ENCODE measurements at places on chromosomes 4 and X.

DNA sequence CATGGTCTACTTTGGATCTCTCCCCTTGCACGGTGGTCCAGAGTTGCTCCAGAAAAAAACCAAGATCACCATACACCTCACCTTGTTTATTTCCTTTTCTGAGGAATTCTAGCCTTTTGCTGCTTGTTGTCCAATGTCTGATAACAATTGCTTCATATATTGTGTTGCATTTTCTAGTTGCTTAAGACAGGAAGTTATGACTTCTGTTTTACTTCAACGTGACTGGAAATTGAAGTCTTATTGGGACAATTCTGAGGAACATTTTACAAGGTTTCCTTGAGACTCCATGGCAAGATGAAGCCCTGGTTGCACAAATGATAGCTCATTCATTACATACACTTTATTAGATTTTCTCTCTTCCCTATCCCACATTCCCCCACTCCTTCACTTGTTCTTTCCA lies 5.2 kb downstream of the CXCL1 start:
- no peak for DNase-seq

GRCh38 chrX:51641421-51642021 lies 22.8 kb upstream of the CENPVL3 start:
- DNase-seq: no peak

GRCh38 chr4:121266982-121267381 lies 102.9 kb upstream of the TNIP3 start:
- no peak for DNase-seq

- DNase-seq: no peak
Observed at GRCh38 chr4:116389139-116389538, 696.2 kb downstream of the TRAM1L1 start.

GRCh38 chr4:21819086-21819485 lies 129.5 kb downstream of the KCNIP4 start:
- no peak for DNase-seq

- no peak for DNase-seq
Observed at GRCh38 chr4:119643306-119644042, 14.9 kb upstream of the PDE5A start.

- no peak for DNase-seq
Observed at GRCh38 chr4:20462426-20463175, 210.9 kb downstream of the SLIT2 start.

GRCh38 chrX:150690126-150690525 lies 3.1 kb upstream of the MTMR1 start:
- no peak for DNase-seq

GRCh38 chr4:69994782-69995181 lies 984 bp upstream of the STATH start:
- DNase-seq: no peak

DNA sequence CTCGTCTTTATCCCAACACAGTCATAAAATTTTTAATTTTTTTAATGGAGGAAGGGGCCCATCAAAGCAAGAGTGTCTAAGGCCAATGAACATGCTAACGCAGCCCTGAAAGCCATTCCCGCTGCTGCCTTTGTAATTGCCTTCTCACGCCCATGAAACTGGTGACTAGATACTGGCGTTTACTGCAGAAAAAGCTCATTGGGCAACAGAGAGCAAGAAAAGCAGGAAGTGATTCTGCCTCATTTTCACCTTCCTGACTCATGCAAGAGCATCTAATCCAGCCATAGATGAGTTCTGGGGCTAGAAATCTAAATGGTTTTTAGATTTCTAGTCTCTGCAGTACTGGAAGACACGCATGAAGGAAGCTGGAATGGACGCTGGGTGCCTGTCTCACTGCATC lies 72.5 kb downstream of the ANXA3 start:
- no peak for DNase-seq

GRCh38 chr4:137193564-137193963 lies 338.7 kb downstream of the PCDH18 start:
- no peak for DNase-seq

DNA sequence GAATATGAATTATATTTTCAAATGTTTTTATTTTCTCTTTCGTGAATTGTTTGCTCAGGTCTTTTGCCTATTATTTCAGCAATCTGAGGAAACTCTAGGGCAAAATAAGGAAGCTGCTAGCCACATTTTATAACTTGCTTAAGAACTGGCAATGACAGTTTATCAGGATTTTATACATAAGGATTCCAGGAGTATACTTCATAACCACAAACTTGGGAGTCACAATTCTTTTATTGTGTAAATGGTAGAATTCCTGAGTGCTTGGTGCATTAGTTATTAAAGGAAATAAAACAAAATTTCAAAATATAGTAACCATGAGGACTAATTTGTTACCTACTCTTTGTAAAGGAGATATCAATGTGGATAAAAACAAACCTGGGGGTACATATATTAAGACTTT lies 54.4 kb downstream of the PALLD start:
- DNase-seq: no peak

- DNase-seq: peak; percentile 66
Observed at GRCh38 chr4:165873298-165874071, 448 bp downstream of the TLL1 start.

GRCh38 chr4:108426493-108426892 lies 193.9 kb upstream of the RPL34 start:
- no peak for DNase-seq

DNA sequence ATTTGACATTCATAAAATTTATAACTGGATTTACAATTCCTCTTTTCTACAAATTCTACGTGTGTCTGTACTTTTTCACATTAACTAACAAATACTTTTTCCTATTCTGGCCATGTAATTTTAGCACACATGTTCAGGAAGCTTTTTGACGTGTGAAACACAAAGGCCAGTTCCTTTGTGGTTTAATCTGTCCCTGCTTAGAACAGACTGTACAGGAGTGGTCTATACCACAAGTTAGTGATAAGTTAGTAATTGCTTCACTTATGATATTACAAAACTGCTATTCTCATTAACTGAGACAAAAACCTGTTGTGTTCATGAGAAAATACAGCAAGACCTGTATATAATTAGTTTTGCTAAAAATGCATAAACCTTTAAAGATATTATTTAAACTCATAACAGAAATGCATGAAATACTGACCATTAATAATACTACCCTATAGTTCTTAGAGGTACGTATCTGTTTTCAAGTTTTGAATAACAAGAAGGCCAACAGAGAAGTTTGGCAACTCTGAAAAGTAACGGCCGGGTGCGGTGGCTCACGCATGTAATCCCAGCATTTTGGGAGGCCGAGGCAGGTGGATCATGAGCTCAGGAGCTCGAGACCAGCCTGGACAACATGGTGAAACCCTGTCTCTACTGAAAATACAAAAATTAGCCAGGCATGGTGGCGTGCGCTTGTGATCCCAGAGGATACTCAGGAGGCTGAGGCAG lies 13.7 kb upstream of the AREG start:
- no peak for DNase-seq

DNA sequence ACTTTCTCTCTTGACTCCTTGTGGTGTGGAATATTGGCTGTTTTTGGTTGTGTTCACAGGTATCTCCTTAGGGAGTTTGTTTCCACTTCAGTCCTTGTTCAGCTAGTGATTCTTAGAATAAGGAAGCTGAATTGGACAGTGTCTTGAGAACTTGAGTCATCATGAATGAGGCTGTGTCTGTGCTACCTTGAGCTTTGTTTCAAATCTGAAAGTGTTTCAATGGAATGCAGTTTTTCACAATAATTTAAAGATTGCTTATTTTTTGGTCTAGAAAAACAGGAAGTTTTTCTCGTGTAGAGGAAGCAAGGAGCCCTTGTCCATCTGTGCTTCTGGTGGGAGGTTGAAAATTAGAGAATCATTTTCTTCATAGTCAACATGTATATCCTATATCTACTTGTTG lies 76.5 kb downstream of the ZNF518B start:
- no peak for DNase-seq

- DNase-seq: no peak
Observed at GRCh38 chr4:7357323-7357722, 77.4 kb downstream of the PSAPL1 start.

- DNase-seq: no peak
Observed at GRCh38 chr4:187606581-187606980, 389.0 kb upstream of the ZFP42 start.

- no peak for DNase-seq
Observed at GRCh38 chr4:125440814-125441213, 126.1 kb downstream of the FAT4 start.

GRCh38 chr4:186826006-186826405 lies 102.3 kb upstream of the FAT1 start:
- no peak for DNase-seq

GRCh38 chr4:48380583-48381167 lies 39.3 kb downstream of the SLAIN2 start:
- DNase-seq: no peak

GRCh38 chr4:76195326-76195725 lies 18.3 kb downstream of the SCARB2 start:
- no peak for DNase-seq

DNA sequence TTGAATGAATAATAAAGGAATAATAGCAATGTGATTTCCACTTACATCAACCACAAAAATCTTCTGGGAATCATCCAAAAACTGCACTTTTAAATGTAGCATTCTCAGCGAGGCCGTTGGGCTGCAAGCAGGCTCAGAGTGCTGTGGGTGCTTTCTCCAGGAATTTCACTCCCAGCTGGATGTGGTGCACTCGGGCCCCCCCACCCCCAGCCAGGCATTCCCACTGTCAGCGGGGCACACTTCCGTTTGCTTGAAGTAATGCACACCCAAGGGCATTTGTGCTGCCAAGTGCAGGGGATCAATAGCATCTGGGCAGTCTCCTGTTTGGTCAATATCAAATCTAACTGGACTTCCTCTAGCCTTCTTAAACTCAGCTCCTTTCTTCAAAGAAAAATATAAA lies at the start of gene FRMD7:
Gene FRMD7 (minus strand): TSS at position 278 of the 400 bp plus-strand sequence. CDS start 176 bp downstream, at position 102.
- DNase-seq: no peak

DNA sequence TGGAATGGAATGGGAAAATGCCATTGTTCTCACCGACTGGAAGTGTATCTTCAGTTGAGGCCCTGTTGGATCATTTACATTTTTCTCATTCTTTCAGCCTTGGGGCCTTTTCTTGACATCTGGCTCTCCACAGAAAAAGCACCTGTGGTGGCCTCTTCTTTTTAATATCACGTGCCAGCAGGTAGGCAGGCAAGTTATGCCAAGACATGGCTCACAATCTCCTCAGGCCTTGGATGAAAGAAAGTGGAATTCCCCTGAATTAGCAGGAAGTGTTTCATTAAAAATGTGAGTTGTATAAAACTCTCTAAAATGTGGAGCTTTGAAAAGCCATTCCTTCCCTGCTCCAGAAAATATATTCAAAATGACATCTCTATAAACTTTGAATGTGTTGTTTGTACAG lies 122.1 kb downstream of the FRAS1 start:
- DNase-seq: no peak

- DNase-seq: no peak
Observed at GRCh38 chrX:20352504-20352903, 85.8 kb upstream of the RPS6KA3 start.

DNA sequence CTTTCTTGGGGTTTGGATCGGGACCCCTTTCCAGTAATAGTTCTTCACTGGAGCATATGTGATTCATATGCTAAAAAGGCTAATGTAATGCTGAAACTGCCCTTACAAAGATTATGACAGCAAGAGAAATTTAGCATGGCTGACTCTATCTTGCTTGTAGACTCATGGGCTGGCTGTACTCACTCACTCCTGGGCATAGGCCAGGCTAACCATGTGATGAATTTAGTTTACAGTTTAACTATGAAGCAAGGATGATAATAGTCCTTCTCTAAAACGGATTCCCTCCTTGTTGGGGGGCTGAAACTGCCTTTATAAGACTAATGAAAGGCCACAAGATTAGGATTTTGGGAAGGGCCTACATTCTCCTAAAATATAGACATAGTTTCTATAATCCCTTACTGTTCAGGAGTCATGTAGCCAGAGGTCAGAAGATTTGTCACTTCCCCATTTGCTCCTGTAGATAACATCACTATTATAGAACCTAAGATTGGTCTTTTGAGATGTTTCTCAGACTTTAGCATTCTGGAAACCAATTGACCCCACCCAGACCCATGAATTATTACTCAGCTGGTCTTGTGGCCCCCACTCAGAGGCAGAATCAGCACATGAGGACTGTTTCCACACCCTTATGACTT lies 20.8 kb upstream of the CEP135 start:
- no peak for DNase-seq

- no peak for DNase-seq
Observed at GRCh38 chrX:147910607-147911006, 1.1 kb upstream of the FMR1 start.

GRCh38 chrX:74372272-74372671 lies 49.0 kb upstream of the SLC16A2 start:
- DNase-seq: no peak

- no peak for DNase-seq
Observed at GRCh38 chr4:148774134-148774533, 331.9 kb upstream of the NR3C2 start.

DNA sequence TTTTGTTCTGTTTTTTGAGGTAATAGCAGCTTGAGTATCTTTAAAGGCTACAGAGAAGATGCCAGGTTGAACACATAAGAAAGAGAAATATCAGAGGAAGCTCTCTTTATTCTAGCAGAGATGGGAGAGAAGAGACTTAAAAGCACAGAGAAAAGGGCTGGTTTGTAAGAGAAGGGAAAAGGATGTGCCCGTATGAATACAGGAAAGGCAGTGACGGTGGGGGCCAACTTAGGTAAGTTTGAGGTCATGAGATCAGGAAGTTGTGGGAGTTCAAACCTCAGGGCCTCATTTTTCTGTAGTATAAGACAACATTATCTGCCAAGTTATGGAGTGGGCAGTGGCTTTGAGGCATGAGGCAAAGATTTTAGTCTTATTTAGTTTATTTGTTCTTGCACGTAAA lies 121.3 kb upstream of the S100G start:
- no peak for DNase-seq

- no peak for DNase-seq
Observed at GRCh38 chrX:63746278-63746677, 38.7 kb downstream of the ARHGEF9 start.

GRCh38 chrX:1673337-1673736 lies 58.5 kb downstream of the ASMT start:
- DNase-seq: peak; percentile 34

DNA sequence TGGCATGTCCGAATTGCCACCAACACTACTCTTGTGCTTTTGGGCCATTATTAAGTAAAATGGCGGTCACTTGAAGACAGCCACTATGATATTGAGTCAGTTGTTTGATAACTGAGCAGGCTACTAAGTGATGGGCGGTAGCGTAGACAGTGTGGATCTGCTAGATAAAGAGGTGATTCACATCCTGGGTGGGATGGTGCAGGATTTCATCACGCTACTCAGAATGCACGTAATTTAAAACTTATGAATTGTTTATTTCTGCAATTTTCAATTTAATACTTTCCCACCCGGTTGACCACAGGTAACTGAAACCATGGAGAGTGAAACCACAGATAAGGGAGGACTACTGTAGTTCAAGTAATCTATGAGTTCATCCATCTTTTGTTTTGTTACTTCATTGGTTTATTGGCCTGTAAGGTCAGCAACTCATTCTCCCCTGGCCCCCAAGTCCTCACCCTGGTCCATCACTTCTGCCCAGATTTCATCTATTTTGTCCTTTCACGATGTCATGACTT lies 2.9 kb downstream of the ARAF start:
- no peak for DNase-seq

DNA sequence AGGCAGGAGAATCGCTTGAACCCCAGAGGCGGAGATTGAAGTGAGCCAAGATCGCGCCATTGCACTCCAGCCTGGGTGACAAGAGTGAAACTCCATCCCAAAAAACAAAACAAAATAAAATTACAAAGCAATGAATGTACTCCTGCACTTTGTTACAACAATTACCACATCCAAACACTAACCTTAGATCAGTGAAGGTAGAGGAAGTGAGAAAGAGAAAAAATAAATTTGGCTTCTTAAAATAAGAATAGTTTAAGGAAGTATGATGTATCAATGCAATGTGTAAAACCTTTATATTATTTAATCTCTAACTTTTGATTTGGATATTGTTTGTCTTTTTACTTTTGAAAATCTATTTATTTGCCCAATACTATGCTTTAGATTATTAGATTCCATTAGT lies 21.7 kb upstream of the CSN1S1 start:
- DNase-seq: no peak
